ENCODE measurements at places on chromosomes 16 and 17.
A peak's percentile ranks its signal among the peaks of the same experiment; 100 is the strongest.

DNA sequence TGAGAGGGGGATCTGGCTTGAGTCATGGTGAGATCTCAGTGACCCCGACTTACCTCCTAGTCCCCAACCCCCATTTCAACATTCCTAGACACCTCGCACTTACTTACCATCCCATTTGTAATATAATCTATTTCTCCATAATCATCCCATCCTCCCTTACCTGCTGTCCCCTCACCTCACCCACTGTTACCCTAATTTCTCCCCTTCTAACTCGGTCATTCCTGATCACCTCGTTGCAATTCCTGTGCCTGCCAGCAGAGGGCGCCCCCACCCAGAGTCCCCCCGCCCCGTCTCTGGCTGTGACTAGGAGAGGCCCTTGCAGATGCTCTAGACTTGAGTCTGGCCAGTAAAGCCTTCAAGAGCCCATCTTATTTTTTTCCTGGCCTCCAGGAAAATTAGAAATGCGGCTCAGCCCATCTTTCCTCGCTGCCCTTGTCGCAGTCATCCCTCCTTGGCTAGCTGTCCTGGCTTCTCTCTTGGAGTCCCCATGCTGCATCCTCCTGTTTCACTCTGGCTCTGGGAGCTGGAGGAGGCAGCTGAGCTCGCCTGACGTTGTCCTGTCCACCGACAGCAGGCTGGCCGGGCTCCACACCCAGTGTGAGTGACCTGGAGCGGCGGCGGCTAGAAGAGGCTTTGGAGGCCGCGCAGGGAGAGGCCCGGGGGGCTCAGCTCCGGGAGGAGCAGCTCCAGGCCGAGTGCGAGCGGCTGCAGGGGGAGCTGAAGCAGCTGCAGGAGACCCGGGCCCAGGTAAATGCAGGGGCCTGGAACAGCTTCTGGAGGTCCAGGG is 5.0 kb downstream of the TBKBP1 start:
- peak; percentile 66 for DNase-seq

- DNase-seq, result no peak
Observed at GRCh38 chr16:66260522-66261254, 105.8 kb upstream of the CDH5 start.

DNA sequence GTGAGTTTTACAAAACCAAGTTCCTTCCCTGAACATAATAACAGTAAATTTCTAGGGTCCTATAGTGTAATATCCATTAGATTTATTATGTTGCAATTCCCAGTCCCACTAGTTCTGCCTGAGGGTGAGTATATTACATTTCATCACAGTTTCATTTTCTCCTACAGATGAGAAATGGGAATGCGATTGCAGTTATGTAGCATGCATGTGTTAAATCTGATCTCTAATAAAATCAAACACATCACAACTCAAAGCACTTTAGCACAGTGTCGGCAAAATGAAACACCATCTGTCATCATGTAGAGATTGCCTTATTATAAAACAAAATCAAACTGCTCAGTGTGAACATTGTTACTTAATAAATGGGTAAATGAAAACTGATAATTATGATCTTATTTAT is 180.5 kb upstream of the TOX3 start:
- no peak for DNase-seq

- no peak for DNase-seq
Observed at GRCh38 chr17:16013943-16014407, 14.4 kb downstream of the TTC19 start.
